ENCODE measurements at places on chromosomes 5 and 9.
A peak's percentile ranks its signal among the peaks of the same experiment; 100 is the strongest.

- no peak for DNase-seq
These were observed 128.2 kb downstream of the OLFM1 start for GRCh38 chr9:135215571-135216161.

- DNase-seq, result peak; percentile 78
These were observed 54.9 kb downstream of the USP20 start for GRCh38 chr9:129889941-129890717.

DNA sequence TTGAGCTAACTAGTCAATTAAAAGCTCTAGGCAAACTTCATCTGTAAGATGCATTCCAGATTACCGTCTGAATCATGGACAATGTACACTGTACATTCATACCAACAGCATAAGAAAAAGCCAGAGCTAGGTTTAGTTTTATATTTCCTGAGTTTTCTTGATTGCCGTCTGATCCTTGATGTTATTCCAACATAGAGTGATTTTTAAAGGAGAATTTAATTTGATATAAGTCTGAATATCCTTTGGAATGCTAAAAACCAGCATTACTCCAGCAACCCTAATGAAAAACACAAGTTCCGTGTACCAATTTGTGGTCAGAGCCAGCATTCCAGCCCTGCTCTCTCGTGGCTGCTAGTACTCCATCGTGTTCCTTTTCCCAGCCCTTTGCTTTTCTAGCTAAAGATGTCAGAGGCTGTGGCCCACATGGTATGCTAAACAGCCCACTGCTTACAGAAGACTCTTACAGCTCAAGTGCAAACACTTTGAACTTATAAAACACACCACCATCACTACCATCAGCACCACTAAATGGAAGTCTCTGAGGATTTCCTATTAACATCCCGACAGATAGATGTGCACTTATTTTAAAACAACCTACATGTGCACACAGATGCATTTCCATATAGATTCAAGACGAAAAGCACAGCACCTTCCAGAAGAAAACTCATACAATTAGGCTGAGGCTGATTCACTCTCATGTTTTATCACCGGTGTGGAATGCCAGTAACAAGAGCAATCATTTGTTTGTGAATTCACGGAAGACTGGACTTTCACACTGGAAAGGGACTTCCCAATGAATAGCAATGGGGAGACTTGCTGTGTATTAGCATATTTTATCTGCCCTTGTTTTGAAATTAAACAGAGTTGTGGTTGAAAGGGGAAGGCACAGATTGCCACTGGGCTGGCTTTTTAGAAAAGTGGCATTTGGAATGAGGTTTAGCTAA lies 246.9 kb upstream of the GAS1 start:
- DNase-seq, result no peak

GRCh38 chr5:41087461-41087860 lies 16.3 kb upstream of the MROH2B start:
- no peak for DNase-seq

DNA sequence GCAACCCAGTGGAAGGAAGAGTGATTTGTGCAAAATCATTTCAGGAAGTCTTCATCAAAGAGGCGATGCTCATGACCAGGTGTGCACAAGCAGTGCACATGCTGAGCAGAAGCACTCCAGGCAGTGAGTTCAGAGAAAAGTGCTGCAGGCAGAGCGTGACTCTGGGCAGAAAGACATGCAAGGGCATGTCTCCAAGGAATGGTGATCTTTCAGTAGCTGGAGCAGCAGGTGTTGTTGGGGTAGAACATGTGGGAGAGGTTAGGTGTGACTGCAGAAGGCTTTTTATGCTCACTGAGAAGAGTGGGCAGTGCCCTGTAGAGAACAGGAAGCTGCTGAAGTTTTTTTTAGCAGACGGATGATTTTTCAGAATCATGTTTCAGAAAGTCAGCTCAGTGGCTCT lies 545.4 kb upstream of the TLE4 start:
- DNase-seq, result no peak

- DNase-seq, result no peak
These were observed 15.8 kb upstream of the PSAT1 start for GRCh38 chr9:78280982-78281668.

- no peak for DNase-seq
These were observed 80.6 kb downstream of the FBXO4 start for GRCh38 chr5:42005561-42006153.

DNA sequence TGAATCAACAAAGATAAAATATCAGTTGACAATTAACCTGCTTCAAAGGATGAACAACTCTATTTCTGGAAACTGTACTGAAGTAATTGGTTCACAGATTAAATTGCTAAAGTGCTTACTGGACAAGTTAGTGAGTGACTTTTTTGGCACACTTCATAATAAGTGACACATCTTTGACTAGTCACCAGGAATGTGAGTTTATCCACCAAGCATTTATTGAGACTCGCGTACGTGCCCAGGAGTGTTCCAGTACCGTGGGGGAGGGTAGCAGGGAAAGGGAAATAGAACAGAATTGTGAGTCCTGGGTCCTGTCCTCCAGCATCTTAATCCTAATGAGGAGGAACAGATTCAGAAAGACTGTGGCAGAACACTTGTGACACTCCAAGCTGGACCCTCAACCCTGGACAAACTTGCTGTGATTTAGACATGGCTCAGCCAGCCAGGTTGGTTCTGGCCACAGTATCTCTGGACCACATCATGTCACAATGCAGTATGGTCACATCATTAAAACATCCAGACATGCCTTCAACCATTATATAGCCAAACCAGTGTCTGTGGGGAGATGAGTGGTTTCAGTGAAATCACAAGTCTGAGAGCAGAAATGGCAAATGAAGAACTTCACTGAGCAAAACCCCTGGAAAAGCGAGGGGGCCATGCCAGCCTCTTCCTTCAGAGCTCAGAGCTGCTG lies 623.1 kb downstream of the BNC2 start:
- no peak for DNase-seq

- no peak for DNase-seq
These were observed 313.5 kb downstream of the ICE1 start for GRCh38 chr5:5736007-5736406.

DNA sequence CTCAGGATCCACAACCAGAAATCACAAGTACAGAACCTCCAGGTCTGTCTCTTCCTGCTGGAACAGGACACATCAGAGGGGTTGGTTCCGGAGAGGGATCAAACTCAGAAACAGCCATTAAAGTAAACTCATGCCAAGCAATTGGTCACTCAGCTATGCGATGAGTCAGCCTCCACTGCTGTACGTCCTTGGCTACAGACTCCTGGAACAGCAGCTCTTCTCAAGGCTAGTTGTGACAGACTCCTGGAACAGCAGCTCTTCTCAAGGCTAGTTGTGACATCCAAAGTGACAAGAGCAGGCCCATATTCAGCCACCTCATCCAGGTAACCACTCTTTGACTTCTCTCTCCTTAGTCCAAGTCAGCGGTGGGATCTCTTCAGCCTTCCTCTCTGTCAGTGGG lies at the start of gene SPINK13:
Gene SPINK13 (plus strand): TSS at position 229 of the 400 bp plus-strand sequence. CDS start 1,279 bp downstream, outside the sequence.
- DNase-seq, result no peak

DNA sequence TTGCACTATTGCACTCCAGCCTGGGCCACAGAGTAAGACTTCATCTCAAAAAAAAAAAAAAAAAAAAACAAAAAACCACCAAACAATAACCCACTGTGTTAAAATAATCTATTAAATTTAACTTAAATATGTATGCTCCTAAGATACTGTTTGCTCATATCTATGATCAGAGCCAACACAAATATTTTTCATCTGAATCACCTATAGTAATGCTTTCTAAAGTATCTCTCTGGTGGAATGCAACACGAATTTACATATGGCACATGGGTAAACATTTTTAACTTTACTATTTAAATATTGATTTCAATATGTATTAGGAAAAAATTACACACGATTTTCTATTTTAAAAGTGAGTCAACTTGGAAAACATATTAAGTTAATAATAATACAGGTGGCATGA lies 196.4 kb downstream of the RFX3 start:
- no peak for DNase-seq

GRCh38 chr9:86529496-86530275 lies 175.5 kb upstream of the TUT7 start:
- DNase-seq, result no peak

DNA sequence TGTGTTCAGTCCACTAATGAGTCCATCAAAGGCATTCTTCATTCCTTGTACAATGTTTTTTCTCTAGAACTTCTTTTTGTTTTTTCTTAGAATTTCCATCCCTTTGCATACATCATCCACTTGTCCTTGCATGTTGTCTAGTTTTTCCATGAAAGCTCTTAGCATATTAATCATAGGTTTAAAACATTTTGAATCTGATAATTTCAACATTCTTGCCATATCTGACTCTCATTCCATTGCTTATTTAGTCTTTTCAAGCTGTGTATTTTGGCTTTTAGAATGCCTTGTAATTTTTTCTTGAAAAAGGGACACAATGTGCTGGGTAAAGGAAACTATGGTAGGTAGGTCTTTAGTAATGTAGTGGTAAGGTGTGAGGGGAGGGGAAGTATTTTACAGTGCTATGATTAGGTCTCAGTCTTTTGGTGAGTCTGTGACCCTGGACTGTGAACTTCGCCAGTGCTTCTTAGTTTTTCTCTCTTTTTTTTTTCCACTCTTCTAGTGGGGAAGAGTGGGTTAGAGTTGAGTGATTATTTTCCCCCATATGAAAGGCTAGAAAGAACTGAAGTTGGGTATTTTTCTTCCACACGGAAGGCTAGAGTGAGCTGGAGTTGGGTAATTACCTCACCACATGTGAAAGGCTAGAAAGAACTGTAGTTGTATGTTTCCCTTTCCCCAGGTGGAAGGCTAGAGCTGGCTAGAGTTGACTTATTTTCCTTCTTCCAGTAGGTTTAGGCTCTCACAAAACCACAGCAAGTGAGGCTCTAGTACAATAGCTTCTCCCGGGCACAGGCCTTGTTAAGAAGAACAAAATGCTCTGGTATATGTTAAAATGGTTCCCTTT lies 172.1 kb downstream of the SNX18 start:
- DNase-seq, result no peak

- DNase-seq, result peak; percentile 48
These were observed at the start of gene PPP2R2B for GRCh38 chr5:146878476-146879172. TSS of gene PPP2R2B (minus strand) at chr5:146878757.

DNA sequence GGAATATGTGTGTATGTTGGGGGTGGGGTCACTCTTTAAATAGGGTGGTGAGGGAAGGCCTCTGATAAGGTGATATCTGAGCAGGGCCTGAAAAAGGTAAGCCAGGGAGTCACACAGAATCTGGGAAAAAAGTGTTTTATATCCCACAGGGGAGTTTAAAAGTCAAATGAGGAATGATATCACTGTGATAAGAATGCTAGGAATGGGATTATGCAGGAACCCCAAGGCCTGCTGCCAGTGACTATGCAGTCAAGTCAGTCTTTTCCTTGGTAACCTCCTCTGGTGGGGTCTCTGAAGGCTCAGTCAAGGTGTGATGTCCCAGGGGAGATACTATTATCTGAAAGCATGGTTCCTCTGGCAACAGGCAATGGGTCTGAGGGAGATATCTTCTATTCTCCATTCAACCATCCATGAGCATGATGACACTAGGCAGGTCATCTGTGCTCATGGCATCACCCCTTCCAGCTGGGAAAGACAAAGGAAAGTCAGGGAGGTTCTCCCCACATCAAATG lies 53.5 kb downstream of the GRIA1 start:
- DNase-seq, result no peak

DNA sequence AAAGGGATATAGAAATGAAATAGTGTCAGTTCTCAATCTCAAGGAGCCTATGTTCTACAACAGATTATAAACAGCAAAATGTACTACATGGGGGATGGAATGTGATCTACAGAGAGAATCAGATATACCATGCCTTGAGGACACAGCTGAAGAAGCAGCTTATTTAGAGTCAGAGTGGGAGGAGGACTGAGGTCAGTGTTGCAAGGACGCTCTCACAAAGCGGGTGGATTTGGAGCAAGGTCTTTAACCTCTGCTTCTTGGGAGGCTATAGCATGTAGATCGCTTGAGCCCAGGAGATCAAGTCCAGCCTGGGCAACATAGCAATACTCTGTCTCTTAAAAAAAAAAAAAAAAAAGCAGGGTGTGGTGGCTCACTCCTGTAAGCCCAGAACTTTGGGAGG lies 32.8 kb upstream of the PLIN2 start:
- no peak for DNase-seq

- no peak for DNase-seq
These were observed 12.7 kb downstream of the PTPDC1 start for GRCh38 chr9:94096819-94097577.

- DNase-seq, result no peak
These were observed 263.1 kb upstream of the RGMB start for GRCh38 chr5:98510143-98510985.

DNA sequence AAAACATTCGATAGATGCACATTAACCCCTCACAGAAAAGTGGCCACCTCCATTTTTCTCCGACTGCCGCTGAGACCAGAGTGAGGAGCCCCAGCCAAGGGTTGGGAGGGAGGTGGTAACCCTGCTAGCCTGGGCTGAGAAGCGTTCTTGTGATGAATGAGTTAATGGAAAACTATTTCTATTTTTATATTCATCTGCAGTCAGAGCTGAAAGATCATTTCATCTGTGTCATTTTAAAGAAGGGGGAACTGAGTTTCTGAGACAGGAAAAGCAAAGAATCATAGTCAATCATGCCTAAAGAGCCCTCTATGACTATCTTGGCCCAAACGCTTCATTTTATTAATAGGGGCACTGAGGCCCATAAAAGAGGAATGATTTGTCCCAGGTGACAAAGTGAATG lies 229.5 kb downstream of the PAPPA start:
- DNase-seq, result no peak

DNA sequence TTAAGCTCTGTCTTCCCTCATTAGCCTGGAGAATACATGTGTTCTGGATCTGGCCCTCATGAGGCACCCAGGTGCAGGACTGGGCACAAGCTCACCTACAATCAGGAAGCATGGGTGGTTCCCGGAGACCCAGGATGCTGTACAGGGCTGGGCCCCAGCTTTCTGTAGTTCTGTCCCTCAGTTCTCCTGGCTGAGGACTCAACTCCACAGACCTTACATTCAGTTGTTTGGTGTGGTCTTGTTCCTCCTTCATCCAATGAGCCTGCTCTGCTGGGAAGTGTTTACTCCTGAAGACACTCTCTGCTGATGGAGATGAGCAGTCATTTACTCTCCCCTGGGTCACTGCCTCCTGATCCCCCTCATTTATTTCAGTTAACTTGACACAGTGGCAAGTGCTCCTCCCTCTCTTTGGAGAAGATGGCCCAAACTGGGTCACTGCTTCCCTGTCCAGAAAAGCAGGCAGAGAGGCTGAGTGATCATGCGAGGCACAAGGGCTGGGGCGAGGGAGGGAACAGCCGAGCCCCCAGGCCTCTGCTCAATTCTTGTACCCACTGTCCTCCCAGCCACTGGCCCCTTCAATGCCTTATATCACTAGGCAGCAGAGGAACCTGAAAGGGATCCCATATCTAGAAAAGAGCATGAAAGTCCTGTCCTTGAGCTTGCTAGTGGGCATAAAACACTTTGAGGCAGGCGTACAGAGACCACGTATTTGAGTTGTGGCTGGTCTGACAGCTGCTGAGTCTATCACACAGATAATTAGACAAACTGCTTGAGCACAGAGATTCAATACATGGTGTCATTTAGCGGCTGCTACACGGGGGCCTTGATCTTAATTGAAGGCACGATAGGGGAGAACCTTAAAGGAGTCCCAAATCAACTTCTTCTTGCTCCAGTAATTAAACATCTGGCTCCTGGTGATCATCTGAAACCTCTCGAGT lies 221.7 kb downstream of the FSTL4 start:
- no peak for DNase-seq

GRCh38 chr9:17068671-17069070 lies 66.2 kb upstream of the CNTLN start:
- DNase-seq, result no peak

- DNase-seq, result no peak
These were observed 41.6 kb upstream of the MROH2B start for GRCh38 chr5:41112486-41113455.
